IMR-90 (cell line): ENCODE measurements at places on chromosomes 6 and 20. TPM values are rescaled to one million over a fixed set of nuclear protein-coding genes. Genes with fewer than 3 reads are reported as not detected.

Gene SCAF8
- 13.6 and 16.1 TPM in 2 replicates for polyA plus RNA-seq

DNA sequence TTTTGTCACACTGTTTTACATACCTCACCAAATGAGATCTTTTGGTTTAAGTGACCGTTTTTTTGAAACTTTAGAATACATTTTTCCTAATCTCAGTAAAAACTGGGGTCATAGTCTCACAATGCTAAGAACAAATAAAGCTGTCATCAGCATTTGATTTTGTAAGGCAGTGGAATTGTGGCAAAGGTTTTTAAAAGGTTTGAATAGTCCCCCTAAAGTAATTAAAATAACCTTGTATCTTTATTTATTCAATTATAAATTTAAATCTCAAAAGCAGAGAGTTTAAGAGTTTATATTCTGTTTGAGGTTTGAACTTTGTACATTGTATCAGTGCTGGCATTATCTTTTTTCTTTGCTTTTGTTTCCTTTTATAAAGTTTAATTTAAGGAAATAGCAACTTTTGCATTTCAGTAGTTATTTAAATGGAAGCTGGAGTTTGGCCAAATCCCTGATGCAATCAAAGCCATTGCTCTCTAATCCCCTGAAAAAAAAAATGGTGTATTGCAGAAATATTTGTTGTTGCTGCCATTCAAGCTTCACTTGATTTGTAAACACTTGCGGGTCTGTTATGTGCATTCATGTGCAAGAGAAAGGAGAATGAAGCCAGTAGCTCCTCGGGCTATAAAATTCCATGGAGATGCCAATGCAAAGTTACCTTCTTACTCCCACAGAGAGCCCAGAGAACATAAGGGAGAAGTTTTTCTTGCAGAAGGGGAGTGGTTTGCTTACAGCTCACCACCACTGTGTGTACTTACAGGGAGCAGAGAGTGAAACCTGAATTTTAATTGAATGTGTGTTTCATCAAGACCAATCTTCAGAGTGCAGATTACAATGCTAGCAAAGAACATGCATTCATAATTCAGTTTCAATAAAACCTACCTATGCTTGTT is 391.8 kb downstream of the ARHGAP18 start:
- H3K36me3 ChIP-seq, result no peaks in the 10 kb centered on the region
- H3K4me3 ChIP-seq, result no peak overlapping the region
- H3K27ac ChIP-seq, result no peak overlapping the region
- peaks cover 4% of the 10 kb centered on the region for H3K4me1 ChIP-seq
- peak; percentile 47 for DNase-seq

DNA sequence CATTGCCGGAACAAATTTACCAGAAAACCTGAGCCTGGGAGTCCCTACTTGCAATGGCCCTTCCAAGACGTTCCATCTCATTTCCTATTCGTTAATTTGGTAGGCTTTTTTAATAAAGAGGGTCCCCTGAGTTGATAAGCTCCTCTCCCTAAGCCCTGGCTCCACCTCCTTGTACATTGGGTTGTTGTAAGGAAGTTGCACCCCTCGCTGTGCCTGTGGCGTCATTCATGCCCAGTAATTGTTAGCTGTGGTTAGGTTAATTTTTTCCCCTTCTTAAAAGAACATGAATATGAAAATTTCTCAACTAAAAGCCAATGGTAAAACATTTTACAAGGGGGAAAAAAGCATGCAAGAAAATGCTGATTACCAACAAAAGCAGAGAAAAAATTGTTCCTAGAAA is 91.9 kb downstream of the SLC24A3 start:
- no peaks in the 10 kb centered on the region for H3K27me3 ChIP-seq
- no peaks in the 10 kb centered on the region for H3K36me3 ChIP-seq
- H3K4me3 ChIP-seq, result no peak overlapping the region

DNA sequence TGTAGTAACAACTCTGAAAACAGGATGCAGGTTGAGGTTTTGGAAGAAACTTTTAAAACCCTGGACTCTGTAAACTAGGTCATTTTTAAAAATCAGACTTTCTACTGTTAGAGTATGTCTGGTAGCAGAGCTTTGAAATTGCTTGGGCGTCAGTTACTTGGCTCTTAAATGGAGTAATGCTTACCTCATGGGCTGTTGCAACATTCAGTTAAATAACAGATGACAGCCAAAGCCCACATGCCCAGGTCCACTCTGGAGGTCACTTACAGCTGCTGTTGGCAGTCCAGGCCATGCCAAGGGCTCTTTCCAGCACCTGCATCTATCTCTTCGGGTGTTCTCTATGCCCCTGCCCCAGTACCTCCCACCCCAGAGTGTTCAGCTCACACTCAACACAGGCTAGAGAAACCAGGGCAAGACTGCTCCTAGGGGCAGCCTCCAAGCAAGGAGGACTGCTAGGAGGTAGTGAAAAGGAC is 96.4 kb downstream of the BANF2 start:
- peaks cover 2% of the 10 kb centered on the region; the same call in 1 of the 2 replicates for H3K4me1 ChIP-seq
- peaks cover 2% of the 10 kb centered on the region; the same call in 1 of the 2 replicates for H3K27me3 ChIP-seq
- H3K36me3 ChIP-seq, result no peaks in the 10 kb centered on the region
- no peak overlapping the region for H3K4me3 ChIP-seq
- DNase-seq, result peak; percentile 68

Gene EFCAB8
- polyA plus RNA-seq, result 0.03 TPM in 1 of 2 replicates, not detected in the other

DNA sequence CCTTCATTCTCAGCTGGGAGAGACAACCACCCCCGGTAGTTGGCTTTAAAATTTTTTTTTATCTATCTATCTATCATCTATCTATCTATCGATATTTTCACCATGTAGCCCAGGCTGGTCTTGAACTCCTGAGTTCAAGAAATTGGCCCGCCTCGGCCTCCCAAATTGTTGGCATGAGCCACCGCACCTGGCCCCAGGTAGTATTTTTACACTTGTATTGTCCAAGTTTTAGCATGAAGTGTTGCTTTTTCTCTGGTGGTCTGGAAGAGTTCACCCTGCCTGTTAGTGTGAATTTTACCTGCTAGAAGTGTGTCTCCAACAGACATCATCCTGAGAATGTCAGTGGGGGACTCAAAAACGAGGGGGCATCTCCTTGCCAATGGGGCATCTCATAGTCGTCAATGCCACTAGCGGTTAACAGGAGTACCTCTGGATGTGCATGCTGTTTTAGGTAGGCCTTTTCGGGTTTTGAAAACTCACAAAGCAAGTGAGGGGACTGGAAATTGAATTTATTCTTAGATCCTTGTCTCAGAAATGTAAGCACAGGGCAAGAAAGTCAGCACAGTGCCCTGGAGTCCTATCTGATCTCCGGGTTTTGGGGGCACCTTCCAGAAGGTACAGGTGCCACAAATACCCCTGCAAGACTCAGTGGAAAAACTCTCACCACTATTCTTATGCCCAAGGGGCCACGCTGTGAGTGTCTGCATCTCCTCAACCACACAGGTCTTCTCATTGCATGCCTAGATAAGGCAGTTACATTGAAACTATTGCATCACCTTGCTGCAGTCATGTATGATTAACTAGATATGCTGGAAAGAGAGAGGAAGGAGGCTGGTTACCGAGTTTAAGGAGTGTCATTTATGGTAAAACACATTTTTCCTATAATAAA is 37.1 kb downstream of the TNFAIP3 start:
- H3K36me3 ChIP-seq, result no peaks in the 10 kb centered on the region
- H3K27ac ChIP-seq, result no peak overlapping the region
- H3K4me1 ChIP-seq, result no peaks in the 10 kb centered on the region
- no peaks in the 10 kb centered on the region; the same call in 1 of the 2 replicates for H3K27me3 ChIP-seq
- DNase-seq, result peak; percentile 52
- no peak overlapping the region for H3K4me3 ChIP-seq

GRCh38 chr6:53031281-53031680 is 33.9 kb upstream of the FBXO9 start:
- no peaks in the 10 kb centered on the region for H3K27me3 ChIP-seq
- DNase-seq, result no peak
- peaks cover 16% of the 10 kb centered on the region for H3K36me3 ChIP-seq
- peaks cover 18% of the 10 kb centered on the region for H3K4me1 ChIP-seq

Gene SLC32A1
- not detected in 2 replicates for polyA plus RNA-seq

DNA sequence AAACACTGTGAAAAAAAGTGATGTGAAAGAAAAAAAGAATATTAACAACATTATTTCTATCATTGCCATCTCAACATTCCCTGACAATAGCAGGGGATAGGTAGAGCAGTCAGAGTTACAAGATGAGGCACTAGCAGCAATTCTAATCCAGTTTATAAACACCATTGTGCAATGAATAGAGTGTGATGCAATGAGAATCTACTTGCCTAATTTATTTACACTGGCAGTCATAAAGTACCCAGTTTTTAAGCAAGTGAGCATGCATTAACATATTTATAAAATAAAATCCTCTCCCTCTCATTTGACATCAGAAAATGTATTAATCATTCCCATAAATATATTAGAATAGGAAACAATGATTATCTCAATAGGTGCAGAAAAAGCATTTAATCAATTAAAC is 2.5 kb upstream of the MANEA start:
- peak; percentile 65 for DNase-seq
- no peaks in the 10 kb centered on the region for H3K4me1 ChIP-seq

DNA sequence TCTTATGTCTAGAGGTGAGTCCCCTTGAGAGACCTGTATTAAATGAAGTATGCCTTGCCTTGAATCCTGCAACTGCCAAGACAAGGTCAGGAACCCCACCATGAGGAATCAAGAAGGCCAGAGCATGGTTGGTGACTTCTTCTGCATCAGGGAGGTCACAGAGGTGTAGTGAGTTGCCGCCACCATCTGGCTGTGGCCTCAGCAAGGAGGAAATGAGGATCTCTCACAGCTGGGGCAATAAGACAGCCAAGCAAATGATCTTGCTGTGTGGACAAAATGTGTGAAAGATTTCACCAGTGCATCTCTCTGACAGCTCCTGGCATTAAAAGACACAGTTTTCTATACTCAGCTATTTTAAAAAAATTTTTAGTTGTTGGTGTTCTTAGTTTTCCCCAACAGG is 611.0 kb downstream of the DOK5 start:
- H3K36me3 ChIP-seq, result no peaks in the 10 kb centered on the region

DNA sequence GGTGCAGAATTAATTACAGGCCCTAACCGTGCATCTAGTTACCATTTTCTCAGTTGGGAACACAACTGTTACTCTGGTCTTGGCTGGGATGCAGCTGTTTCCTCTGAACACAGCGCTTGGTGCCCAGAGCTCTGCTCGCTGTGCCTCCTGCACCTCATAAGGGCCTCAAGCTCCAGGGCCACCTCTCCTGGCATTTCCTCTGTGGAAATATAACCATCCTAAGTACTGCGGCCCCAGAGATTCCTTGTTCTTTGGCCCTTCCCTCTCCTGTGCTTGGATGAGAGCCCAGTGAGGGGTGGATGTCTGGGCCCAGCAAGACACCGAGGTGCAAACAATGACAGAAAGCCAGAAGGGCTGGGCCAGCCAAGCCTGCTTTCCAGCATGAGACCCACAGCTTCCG is 169.9 kb upstream of the CST7 start:
- no peaks in the 10 kb centered on the region for H3K4me1 ChIP-seq
- no peak overlapping the region for H3K27ac ChIP-seq
- no peak overlapping the region for H3K4me3 ChIP-seq
- no peak for DNase-seq
- H3K36me3 ChIP-seq, result no peaks in the 10 kb centered on the region

- H3K36me3 ChIP-seq, result peaks cover 14% of the 10 kb centered on the region
- no peak for DNase-seq
- H3K27me3 ChIP-seq, result no peaks in the 10 kb centered on the region
- no peak within 1 kb of the TSS for H3K27ac ChIP-seq
These were observed at the start of gene TUBB1 for GRCh38 chr20:59019217-59019616. TSS of gene TUBB1 (plus strand) at chr20:59019429. CDS start at chr20:59019523, 94 bp downstream.

DNA sequence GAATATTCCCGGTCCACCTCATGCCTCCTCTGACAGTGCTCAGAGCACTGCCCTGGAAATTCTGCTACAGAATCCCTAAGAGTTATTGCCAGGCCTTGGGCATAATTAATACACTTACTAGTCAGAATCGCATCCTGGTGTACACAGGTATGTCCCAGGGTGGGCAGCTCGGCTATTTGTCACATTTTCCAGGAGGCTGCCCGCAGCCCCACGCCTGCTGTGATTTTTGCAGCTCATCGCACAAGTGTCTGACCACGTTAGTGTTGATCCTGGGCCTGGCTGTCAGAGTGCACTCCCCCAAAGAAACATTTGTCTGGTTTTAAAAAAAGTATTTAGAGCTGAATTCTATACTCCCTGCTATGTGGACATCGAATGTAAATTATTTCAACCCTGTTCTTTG is 105.4 kb downstream of the CD83 start:
- H3K36me3 ChIP-seq, result no peaks in the 10 kb centered on the region
- H3K27ac ChIP-seq, result no peak overlapping the region
- H3K27me3 ChIP-seq, result no peaks in the 10 kb centered on the region

DNA sequence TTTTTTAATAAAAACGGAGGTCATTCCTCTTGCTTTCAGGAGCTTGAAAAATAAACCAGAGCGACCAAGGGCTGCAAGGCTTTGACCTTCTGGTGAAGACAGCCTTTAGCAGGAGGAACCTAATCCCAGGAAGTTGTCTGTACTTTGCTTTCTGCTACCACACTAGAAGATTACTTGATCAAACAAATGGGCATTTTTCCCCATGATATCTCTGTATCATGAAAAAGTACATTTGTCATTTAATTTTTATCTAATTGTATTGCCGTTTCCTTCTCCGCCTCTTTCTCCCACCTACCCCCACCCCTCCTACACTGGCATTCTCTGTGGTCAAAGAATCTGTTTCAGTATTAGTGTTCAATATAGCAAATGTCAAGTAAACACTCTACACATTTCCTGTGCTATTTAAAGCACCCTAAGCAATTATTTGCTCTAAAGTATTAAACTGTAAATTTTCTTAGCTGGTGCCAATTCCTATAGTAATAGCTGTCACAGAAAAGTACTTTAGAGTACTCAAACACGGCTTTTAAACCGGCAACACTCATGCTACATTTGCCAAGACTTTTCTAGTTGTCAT is 29.7 kb downstream of the ATXN1 start:
- peaks cover 3% of the 10 kb centered on the region; the same call in 1 of the 2 replicates for H3K36me3 ChIP-seq
- no peaks in the 10 kb centered on the region for H3K27me3 ChIP-seq
- H3K4me3 ChIP-seq, result no peak overlapping the region
- H3K27ac ChIP-seq, result no peak overlapping the region

Gene MMUT
- polyA plus RNA-seq, result 8.3 and 10.6 TPM in 2 replicates

GRCh38 chr6:365835-366234 is 25.7 kb upstream of the IRF4 start:
- no peaks in the 10 kb centered on the region for H3K4me1 ChIP-seq
- DNase-seq, result no peak
- H3K36me3 ChIP-seq, result no peaks in the 10 kb centered on the region
- no peak overlapping the region for H3K4me3 ChIP-seq

DNA sequence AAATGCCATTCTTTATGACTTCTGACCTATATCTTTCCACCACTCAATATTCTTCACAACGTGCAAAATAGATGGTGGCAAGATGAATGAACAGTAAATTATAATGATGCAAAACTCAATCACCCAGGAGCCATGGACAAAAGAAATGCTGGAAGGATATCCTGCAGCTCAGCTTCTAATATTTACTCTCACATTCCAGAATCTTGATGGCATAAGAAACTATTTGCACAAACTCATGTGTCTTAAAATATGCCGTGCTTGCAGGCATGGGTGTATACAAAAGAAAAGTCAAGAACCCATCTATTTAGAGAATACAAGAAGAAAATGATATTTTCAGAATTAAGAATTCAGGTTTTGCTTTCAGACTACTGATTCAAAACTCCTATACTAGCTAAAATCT is 217.8 kb downstream of the SLC35F1 start:
- no peak overlapping the region for H3K4me3 ChIP-seq
- no peaks in the 10 kb centered on the region for H3K27me3 ChIP-seq
- H3K27ac ChIP-seq, result no peak overlapping the region
- H3K36me3 ChIP-seq, result no peaks in the 10 kb centered on the region
- H3K4me1 ChIP-seq, result no peaks in the 10 kb centered on the region
- DNase-seq, result no peak

Gene SPATA25
- polyA plus RNA-seq, result 0.36 and 1.0 TPM in 2 replicates

Gene OR2B6
- polyA plus RNA-seq, result not detected in 2 replicates

- H3K27ac ChIP-seq, result peak overlapping the region; percentile 65
- peaks cover 3% of the 10 kb centered on the region; the same call in 1 of the 2 replicates for H3K36me3 ChIP-seq
- peak; percentile 77 for DNase-seq
- no peaks in the 10 kb centered on the region for H3K27me3 ChIP-seq
- peaks cover 24% of the 10 kb centered on the region for H3K4me1 ChIP-seq
These were observed 698 bp upstream of the LRP11 start for GRCh38 chr6:149864578-149865535.
